ENCODE measurements at places on chromosomes 12 and 14.

GRCh38 chr12:3743803-3744202, 9.1 kb downstream of the CRACR2A start:
- no peak for ATAC-seq

DNA sequence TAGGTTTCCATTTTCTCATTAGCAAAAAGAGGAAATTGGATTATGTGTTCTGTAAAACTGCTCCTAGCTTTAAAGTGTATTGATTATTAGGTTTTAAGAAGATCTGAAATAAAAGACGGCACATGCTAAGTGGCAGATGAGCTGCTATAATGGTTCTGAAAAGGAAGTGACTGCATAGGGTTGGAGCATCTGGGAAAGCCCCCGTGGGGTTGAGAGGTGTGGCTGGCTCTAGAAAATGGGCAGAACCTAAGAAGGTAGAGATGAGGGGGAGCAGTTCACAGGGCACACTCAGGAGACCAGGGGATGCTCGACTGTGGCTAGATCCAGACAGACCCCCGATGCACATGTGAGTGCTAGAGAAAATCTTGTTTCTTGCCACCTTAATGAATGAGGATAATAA, 1.9 kb downstream of the IFNG-AS1 start:
- peak; percentile 90 for ATAC-seq

DNA sequence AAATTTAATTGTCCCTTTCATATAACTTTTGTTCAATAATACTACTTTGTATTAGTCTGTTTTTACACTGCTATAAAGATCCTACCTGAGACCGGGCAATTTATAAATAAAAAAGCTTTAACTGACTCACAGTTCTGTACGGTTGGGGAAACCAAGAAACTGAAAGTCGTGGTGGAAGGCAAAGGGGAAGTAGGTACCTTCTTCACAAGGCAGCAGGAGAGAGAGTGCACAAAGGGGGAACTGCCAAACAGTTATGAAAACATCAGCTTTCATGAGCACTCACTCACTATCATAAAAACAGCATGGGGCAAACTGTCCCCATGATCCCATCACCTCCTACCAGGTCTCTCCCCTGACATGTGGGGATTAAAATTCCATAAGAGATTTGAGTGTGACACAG, 1069.0 kb downstream of the FSCB start:
- no peak for ATAC-seq

- ATAC-seq, result no peak
Measured at GRCh38 chr14:104770851-104771272, 17.9 kb downstream of the SIVA1 start.

DNA sequence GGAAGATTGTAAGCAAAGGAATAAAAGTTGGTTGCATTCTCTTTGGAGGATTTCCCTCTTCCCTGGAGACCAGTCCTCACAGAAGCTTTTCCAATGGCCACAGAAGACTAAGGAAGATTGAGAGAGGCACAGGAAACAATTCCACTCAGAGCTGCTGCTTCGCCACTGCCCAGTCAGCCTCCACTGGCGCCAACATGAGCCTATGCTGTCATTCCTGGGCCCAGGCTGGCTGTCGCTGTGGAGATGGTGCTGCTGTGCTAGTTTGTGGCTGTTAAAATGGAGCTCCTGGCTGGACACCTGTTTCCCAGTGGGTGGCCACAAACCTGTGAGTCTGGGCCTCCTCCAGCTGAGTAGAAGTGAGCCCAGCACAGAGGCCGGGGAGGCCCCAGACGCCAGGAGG, 6.6 kb downstream of the P2RX7 start:
- no peak for ATAC-seq

- ATAC-seq, result no peak
Measured at GRCh38 chr12:26196421-26196716, 996 bp downstream of the SSPN start.

- ATAC-seq, result no peak
Measured at GRCh38 chr12:50072198-50072907, 12.8 kb upstream of the SMARCD1 start.

GRCh38 chr14:102094101-102094500, 7.3 kb upstream of the HSP90AA1 start:
- ATAC-seq, result no peak

DNA sequence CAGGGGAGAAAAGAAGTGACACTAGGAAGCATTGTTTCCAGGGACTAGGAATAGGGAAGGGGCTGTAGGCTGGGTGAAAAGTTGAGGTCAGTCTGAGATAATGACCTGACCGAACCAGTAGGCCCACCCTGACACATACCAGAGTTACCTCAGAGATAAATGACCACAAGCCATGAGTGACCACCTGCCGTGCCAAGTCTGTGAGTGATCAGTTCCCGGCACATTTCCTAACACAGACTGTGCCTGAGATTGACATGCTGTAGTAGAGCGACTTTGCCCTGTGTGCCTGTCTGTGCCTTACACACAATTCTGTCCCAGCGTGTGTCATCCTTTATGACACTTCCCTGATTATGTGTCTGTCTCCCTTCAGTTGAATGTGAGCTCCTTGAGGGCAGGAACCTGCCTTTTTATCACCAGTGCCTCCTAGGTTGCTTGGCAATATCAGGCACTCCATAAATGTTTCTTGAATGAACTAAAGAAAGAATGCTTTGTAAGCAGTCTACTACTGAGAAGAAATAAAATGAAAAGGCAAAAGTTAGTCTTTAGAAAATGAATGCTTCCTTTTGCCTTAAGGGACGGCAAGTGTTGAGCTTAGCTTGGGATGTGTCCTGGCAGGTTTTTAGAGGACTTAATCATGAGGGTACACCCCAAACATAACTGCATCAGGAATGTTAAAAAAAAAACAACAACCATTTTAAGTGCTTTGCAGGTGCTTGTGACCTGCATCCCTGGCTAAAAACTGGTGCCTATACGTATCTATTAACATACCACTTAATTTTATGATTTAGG, 9.6 kb upstream of the SSPN start:
- no peak for ATAC-seq

GRCh38 chr12:6457220-6457945, 5.5 kb downstream of the TAPBPL start:
- ATAC-seq, result no peak

GRCh38 chr12:109053382-109054123, 1.2 kb downstream of the USP30 start:
- ATAC-seq, result peak; percentile 64

- no peak for ATAC-seq
Measured at GRCh38 chr14:53622447-53622846, 334.2 kb downstream of the BMP4 start.

DNA sequence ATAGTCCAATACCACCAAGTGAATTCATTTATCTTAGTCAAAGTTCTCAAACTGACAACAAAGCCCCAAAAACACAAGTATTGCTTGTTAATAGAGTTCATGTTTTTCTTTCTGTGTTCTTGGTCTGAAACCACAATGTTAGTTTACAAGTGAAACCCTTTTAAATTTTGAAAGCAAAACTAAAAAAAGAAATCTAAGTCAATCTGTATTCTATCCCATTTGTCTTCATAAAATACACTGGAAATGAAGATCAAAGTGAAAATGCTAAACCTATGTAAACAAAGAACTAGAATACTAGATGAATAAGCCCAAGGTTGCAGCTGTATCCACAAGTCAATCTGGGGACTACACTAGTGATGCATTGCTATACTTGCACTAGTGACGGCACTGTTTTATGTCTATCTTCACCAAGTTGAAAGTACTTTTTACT, 10.4 kb downstream of the MAP4K5 start:
- peak; percentile 52 for ATAC-seq

DNA sequence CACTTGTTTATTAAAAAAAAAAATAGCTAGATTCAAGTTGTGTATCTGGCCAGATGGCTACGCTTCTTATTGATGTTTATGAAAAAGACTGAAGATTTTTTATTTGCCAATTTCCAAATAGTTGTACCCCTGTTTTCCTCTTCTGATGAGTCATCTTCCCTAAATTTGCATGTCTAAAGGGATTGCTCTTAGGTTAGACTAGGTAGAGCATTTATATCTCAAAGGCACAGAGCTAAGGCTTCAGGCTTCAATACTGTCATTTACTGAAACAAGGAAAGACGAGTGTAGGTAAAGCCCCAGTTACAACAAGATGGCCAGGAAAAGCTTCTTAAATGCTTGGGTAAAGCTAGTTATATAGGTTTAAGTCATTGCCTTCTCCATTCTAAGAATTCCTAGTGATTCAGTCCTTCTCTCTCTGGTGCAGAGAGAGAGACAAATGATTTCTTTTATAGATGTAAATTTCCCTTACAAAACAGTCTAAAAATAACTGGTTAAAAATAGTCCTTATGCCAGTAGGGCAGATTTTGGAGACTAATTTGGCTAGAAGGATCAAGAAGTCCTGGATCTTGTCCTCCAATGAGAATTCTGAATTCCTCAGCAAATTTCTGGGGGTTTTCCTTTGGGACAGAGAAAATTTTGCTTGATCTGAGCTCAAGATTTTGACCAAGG, 26.1 kb downstream of the LEMD3 start:
- no peak for ATAC-seq

DNA sequence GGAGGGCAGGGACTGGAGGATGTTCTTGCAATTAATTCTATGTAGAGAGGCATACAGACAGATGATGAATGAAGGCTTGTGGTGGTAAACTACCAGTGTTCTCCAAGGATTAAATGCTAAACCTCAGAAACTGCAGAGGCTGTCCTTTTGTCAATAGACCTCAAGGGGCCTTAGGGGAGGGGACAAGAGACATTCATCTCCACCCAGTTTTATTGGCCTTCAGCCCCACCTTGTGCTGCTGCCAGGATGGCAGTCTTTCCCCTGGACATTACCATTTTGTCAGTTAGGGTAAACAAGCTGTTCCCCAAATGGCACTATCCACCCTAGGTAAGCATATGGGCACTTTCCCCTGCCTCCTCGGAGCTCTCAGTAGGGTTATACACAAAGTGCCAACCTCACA, 4.9 kb upstream of the SMAGP start:
- no peak for ATAC-seq

GRCh38 chr14:100443603-100444002, 120.5 kb downstream of the SLC25A47 start:
- no peak for ATAC-seq

- no peak for ATAC-seq
Measured at GRCh38 chr12:9910716-9911421, 21.3 kb downstream of the CLEC2A start.

- no peak for ATAC-seq
Measured at GRCh38 chr12:51181558-51181957, 8.6 kb upstream of the TFCP2 start.

DNA sequence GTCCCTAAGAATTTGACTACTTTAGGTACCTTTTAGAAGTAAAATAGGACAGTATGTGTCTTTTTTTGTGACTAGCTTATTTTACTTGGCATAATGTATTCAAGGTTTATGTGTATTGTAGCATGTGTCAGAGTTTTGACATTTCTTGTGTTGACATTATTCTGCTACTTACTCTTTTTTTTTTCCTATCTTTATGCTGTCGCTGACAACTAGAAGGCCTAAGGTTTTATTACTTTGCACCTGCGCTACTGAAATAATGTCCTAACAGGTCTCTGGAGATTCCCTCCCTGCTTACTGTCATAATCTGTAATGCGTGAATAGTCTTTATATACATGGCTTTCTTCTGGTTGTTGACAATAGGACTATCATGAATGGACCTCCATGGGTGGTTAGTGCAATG, 43.0 kb downstream of the PDE3A start:
- no peak for ATAC-seq

DNA sequence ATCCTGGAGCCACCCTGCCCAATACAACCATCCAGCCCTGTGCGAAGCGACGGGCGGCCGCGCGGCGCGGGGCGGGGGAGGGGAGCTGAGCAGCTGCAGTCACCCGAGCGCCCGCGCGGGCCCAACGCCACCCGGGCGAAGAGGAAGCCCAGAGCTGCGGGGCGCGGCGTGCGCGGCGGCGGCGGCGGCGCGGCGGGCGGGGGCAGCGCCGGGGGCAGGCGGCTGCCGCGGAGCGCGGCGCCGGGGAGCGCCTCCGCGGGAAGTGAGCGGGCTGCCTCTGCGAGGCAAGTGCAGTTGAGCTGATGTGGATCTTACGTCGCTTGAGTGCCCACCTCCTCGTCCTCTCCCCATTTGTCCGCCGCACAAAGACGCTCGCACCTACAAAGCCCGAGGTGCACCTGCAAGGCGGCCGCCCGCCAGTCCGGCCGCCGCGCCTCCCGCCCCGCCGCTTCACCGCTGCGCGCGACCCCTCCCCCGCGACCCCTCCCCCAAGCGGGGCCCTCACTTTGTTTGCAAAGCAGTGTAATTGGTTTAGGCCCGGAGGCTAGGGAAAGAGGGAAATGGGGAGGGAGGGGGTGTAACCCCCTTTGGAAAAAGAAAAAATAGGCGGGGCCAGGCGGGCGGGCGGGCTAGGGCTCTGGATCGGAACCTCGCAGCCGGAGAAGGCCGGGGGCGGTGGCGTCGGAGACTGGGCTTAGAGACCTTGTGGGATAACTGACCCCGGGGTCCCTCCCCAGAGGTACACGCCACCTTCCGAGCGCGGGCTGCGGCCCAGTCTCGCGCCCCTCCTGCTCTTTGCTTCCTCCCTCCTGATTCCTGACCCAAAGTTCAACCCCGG, at the start of the genes FOXA1 and TTC6:
Gene FOXA1, minus strand, starts transcription at position 279 of the 838 bp plus-strand sequence. Its CDS starts 277 bp downstream, at position 2.
Gene TTC6, plus strand, starts transcription at position 659 of the 838 bp plus-strand sequence. CDS start 26,436 bp downstream, outside the sequence.
- no peak for ATAC-seq

- no peak for ATAC-seq
Measured at GRCh38 chr14:102234331-102235264, 70.4 kb downstream of the MOK start.

GRCh38 chr12:2173971-2174370, 121.2 kb downstream of the CACNA1C start:
- no peak for ATAC-seq

GRCh38 chr12:53219292-53219955, 12.4 kb upstream of the ITGB7 start:
- ATAC-seq, result peak; percentile 57

GRCh38 chr12:30732954-30733637, 21.7 kb downstream of the CAPRIN2 start:
- ATAC-seq, result no peak
